Stimulated activated CD8-positive, alpha-beta memory T cell treated with anti-CD3 and anti-CD28 coated beads, Interleukin-2, amount 100 ng/mL, for 1 hour (primary cell): ENCODE measurements at places on chromosomes 1 and 21.

GRCh38 chr1:154886281-154887015 is 16.4 kb upstream of the KCNN3 start:
- no peak for DNase-seq

GRCh38 chr1:240092301-240093119 is 827 bp downstream of the FMN2 start:
- no peak for DNase-seq

- no peak for DNase-seq
Measured at GRCh38 chr1:96256130-96256790, 465.3 kb upstream of the PTBP2 start.

DNA sequence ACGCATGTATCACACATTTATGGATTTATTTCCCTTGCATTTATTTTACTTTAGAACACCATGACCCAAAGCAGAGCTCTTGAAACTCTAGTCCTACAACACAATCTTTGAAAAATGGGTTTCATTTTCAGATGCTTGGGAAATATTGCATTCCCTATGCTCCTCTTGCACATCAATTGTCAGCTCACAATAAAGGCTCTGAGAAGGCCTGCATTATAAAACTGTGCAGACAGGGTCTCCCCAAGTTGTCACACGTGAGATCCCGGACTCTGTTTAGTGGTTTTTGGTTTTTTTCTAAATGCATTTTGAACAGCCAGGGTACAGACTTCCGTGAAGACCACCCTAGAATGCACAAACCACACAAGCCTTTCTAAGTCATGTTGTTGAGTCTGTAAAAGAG is 9.9 kb upstream of the B3GALT5 start:
- no peak for DNase-seq

DNA sequence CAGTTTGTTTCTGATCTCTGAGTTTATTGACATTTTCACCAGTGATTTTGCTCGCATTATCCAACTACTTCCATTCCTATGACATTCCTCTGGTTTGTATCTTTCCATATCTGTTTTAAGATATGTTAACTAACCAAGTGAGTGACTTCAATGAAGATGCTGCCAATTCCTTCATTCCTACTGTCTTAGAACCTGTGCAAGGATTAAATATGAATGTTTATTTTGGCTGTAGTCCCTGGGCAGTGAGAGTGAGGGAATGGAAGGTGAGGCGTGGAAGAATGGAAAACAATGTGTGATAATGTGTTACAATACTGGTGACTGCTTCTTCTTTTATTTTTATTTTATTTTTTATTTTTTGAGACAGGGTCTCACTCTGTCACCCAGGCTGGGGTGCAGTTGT is 183.0 kb downstream of the SDCCAG8 start:
- no peak for DNase-seq

DNA sequence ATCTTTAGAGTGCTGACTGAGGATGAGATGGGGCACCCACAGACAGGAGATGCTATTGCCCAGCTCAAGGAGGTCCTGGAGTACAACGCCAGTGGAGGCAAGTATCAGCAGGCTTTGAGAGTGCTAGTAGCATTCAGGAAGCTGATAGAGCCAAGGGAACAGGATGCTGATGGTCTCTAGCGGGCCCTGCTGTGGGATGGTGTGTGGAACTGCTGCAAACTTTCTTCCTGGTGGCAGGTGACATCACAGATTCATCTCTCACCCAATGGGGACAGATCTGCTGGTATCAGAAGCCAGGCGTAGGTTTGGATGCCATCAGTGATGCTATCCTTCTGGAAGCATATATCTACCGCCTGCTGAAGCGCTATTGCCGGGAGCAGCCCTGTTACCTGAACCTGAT is 609.8 kb upstream of the NCAM2 start:
- no peak for DNase-seq

DNA sequence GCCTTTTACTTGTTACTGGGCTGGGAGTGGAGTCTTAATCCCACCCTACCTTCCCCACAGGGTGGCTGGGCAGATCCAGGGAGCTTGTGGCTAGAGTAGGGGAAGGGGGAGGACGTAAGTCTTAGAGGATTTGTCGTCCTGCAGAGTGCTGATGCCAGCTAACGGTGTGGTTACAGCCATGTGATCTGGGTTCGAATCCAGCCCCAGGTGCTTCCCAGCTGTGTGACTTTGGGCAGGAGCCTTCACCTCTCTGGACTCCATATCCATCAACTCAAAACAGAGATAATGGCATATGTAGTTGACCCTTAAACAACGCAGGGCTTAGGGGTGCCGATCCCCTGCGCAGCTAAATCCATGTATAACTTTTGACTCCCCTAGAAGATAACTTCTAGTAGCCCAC is 108.4 kb upstream of the TMEM51 start:
- DNase-seq, result no peak

DNA sequence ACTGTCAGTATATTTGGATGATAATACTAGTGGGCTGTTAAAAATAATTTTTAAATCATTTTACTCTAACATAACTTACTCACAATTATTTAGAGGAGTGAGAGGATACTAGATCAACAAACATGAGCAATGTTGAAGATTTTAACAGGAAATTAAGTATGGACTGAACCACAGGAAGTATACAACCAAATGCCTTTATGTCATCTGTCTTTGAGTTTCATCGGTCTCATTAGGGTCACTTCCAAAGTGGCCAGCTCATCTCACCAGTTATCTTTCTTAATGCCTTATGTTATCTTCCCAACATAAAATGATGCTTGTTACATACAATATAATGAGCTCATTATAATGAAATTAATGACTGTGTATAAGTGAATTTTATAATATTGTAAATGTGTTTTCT is 1.5 kb upstream of the RGS1 start:
- DNase-seq, result no peak

- DNase-seq, result no peak
Measured at GRCh38 chr1:155320252-155320651, 442 bp upstream of the RUSC1 start.

GRCh38 chr1:181205901-181206300 is 117.4 kb downstream of the IER5 start:
- DNase-seq, result no peak

DNA sequence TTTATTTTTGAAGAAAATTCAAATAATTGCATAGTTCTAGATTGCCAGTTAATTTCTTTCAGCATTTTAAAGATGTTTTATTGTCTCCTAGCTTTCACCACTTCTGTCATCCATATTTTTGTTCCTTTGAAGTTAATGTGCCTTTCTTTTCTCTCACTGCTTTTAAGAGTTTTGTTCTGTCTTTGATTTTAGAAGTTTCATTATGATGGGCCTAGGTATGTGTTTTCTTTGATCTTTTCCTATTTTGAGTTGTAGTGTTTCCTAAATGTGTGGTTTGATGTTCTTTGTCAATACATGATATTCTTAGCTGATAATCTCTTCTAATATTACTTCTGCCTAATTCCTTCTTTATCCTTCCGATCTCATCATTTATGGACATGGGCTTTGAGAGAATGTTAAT is 378.7 kb downstream of the DISC1 start:
- no peak for DNase-seq

DNA sequence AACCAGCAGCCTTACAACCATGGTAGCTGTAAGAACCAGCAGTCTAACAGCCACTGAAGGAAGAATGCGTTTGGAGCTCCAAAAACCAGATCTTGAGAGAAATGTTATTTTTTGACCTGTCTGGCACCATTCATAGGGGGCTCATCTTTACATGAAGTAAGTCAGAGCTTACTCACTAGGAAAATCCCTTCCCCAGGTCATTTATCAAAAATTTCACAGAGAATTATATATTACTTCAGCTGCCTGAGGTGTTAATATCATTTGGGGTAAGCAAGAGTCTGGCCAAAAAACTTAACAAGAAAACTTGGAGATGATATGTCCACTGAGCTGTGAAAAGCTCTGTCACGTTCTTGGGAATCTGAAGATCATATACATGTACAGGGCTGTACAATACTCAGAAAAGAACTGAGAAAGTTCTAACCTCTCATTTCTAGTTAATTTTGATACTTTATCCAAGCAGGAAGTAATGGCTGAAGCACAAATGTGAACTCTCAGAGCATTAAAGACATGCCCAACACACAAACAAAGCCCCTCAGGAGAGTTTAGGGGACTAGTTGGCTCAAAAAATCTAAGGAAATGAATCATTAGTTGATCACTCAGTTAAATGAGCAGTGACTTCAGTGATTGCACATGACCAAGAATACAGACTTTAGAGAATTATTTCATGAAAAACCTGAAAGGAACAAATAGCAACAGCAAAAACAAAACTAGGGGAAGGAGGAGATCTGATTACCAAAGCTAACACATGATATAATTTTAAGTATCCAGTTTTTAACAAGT is 681.1 kb downstream of the LTN1 start:
- no peak for DNase-seq

- no peak for DNase-seq
Measured at GRCh38 chr1:44694863-44695478, 20.5 kb downstream of the ARMH1 start.

- no peak for DNase-seq
Measured at GRCh38 chr1:186536273-186536890, 75.5 kb upstream of the PDC start.

DNA sequence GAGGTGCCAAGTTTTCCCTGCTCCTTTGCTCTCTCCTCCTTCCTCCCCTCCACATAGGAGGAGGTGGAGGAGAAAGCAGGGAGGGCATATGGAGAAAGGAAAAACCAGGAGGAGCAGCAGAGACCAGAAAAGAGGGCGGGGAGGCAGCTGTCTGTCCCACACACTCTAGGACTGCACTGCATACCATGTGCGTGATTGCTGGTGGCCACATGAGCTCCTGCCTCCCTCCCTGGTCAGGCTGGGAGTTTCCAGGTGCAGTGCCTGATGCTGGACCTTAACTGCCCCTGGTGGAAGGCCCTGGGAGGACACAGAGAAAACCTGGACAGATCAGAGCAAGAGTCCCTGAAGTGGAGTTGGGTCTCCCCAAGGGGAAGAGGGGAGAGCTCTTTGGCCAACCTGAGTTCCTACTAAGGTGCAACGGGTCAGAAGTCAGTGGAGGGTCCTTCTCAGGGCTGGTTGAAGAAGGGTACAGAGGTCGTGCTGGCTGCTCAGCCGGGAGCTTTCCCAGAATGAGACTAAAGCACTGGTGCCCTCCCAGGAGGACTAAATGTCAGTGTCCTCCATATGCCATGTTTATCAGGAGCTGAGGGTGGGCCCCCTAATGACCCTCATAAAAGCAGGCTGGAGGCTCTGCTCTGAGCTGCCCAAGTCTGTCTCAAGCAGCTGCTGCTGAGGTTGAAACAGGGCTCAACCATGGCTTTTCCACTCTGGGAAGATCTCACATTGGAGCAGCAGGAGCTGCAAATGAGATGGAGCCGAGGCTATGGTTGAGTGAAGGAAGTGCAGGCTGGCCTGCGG is 3.5 kb upstream of the LGR6 start:
- DNase-seq, result no peak

DNA sequence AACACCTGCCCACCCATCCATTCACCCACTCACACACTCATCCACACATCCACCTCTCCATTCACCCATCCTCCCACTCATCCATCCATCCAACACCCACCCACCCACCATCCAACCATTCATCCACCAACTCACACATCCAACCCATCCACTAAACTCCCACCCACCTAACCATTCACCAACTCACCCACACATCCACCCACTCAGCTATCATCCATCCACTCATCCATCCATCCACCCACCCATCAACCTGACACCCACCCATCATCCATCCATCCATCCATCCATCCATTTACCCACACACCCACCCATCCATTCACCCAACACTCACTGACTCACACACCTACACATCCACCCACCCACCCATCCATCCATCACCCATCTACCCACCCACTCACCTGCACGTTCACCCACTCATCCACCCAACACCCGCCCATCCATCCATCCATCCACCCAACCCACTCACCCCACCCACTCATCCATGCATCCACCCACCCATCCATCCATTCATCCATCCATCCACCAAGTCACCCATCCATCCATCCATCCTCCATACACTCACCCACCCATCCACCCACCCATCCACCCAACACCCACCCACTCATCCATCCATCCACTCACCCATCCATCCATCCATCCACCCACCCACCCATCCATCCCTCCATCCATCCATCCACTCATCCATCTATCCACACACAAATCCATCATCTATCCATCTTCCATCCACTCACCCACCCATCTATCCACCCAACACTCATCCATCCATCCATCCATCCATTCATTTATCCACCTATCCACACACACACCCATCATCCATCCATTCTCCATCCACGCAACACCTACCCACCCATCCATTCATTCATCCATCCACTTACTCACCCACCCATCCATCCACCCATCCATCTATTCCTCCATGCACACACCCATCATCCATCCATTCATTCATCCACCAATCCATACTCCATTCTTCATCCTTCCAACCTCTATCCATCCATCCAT is 17.4 kb upstream of the PRDM16 start:
- DNase-seq, result no peak
